ENCODE measurements at places on chromosomes 4 and X. TPM values are rescaled to one million over a fixed set of nuclear protein-coding genes. Genes with fewer than 3 reads are reported as not detected.

The RADX gene
- 8.0 TPM for total RNA-seq

The HERC5 gene
- 19.2 TPM for total RNA-seq

The GAGE12E gene
- total RNA-seq, result not detected

The DUSP21 gene
- not detected for total RNA-seq

The NUDT10 gene
- total RNA-seq, result 0.11 TPM

The SLC4A4 gene
- 1.9 TPM for total RNA-seq

The SPANXA2 gene
- total RNA-seq, result not detected

The DUX4 gene
- total RNA-seq, result 0.09 TPM

The ZNF280C gene
- total RNA-seq, result 5.7 TPM

The ARX gene
- not detected for total RNA-seq

The ADGRG2 gene
- not detected for total RNA-seq

The DMD gene
- 0.16 TPM for total RNA-seq

The TASL gene
- 6.3 TPM for total RNA-seq

The CT45A3 gene
- total RNA-seq, result not detected

The YY2 gene
- total RNA-seq, result 2.1 TPM

The CDKL2 gene
- 0.34 TPM for total RNA-seq

The GAGE13 gene
- total RNA-seq, result not detected

The USP17L30 gene
- not detected for total RNA-seq

The TNIP3 gene
- total RNA-seq, result 0.93 TPM

The KDM5C gene
- 75.4 TPM for total RNA-seq

The HHIP gene
- total RNA-seq, result not detected

The ABCG2 gene
- 0.75 TPM for total RNA-seq

The PCYT1B gene
- total RNA-seq, result 0.09 TPM

The RBMXL3 gene
- total RNA-seq, result not detected

The FGFR3 gene
- total RNA-seq, result 0.30 TPM

The FOXP3 gene
- total RNA-seq, result 13.8 TPM

The GPC4 gene
- total RNA-seq, result not detected

The FGF2 gene
- total RNA-seq, result 0.30 TPM

The TCEAL5 gene
- not detected for total RNA-seq

The SMR3B gene
- not detected for total RNA-seq

The JCHAIN gene
- not detected for total RNA-seq

The BANK1 gene
- 0.11 TPM for total RNA-seq

The ITIH6 gene
- not detected for total RNA-seq

The HS6ST2 gene
- total RNA-seq, result not detected

The ADGRA3 gene
- total RNA-seq, result 14.0 TPM

The ADH1C gene
- total RNA-seq, result not detected

The ASB9 gene
- 0.77 TPM for total RNA-seq

The PLXNA3 gene
- total RNA-seq, result 29.8 TPM

The TKTL1 gene
- total RNA-seq, result 1.0 TPM

The SSX1 gene
- total RNA-seq, result not detected

The CC2D2A gene
- total RNA-seq, result not detected

The PNCK gene
- not detected for total RNA-seq

The USP9X gene
- total RNA-seq, result 40.5 TPM

The TFE3 gene
- total RNA-seq, result 29.3 TPM

The CCDC120 gene
- 7.1 TPM for total RNA-seq

The ZBTB33 gene
- 12.6 TPM for total RNA-seq

The TEX13D gene
- not detected for total RNA-seq

The BEND4 gene
- 0.05 TPM for total RNA-seq

The SHROOM2 gene
- total RNA-seq, result not detected

The CHRDL1 gene
- total RNA-seq, result not detected

The GPRIN3 gene
- 42.3 TPM for total RNA-seq
